CD8-positive, alpha-beta memory T cell (primary cell): ENCODE measurements at places on chromosomes 5 and 9. TPM values are rescaled to one million over a fixed set of nuclear protein-coding genes. Genes with fewer than 3 reads are reported as not detected.

DNA sequence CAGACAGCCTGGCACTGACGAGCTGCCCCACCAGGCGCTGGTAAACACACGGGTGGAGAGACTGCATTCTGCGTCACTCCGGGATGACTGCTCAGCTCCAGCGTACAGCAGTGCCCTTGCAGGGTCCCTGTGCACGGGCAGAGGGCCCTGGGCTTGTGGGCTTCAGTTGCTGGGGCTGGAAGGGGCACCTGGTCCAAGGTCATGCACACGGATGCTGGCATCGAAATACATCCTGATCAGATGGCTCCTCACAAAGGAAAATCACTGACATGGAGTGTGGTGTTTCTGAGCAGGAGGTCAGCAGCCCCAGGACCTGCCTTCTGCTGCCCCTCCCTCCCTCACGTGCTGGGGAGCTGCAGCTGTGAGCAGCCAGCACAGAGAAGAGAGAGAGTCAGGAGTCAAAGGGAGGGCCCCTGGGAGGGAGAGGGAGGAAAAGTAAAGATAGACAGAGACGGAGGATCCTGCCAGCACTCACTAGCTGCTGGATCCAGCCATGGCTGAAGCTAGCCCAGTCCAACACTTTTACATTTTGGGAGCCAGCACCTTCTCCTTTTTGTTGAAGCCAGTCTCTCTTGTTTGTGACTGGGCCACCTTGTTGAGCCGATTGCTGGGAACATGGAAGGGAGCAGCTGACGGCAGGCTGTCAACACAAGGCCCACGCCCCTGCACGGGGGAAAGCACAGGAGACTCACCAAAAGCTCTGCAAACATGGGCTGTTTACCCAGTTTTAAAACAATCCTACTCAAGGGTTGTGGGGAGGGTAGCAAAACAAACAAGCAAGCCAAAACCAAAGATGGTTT lies 166.5 kb upstream of the PHYKPL start:
- DNase-seq, result no peak

ARHGEF37 gene
- total RNA-seq, result 0.13 TPM

GRCh38 chr9:73370053-73370452 lies 218.4 kb downstream of the ANXA1 start:
- DNase-seq, result no peak

DNA sequence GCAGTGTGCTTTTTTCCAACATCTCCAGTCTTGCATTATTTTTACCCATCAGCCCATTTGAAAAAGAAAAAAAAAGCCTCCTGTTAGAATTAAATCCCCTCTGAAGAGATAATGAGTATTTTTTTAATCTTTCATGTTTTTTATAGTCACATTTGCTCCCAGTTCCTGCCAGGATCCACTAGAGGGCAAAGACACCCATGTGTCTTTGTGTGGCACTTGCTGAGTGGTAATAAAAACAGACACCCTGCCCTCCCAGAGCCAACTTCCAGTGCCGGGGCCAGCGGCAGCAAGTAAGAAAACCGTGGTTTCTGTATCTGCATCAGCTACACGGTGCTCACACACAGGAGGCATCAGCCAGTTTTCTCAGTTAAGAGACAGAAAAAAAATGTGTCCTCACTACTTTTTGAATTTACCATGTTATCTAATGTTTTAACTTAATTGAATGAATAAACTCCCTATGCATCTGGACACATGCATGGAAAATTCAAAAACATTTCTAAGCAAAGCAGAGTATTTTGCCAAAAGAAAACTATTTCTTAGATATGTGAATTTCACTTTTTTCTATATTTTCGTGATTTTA lies 70.2 kb upstream of the PLEKHG4B start:
- no peak for DNase-seq

C9orf50 gene
- not detected for total RNA-seq
